ENCODE measurements at places on chromosomes 11 and 22. TPM values are rescaled to one million over a fixed set of nuclear protein-coding genes. Genes with fewer than 3 reads are reported as not detected.

Gene GRAP2
- 39.9 TPM for total RNA-seq

Gene KRTAP5-10
- not detected for total RNA-seq

Gene APOBEC3B
- 10.4 TPM for total RNA-seq

Gene GDPD5
- total RNA-seq, result 7.3 TPM

Gene CHRNA10
- total RNA-seq, result 1.3 TPM

Gene OR51A2
- total RNA-seq, result not detected

Gene OR6T1
- not detected for total RNA-seq

Gene TRPC6
- not detected for total RNA-seq

Gene MCM5
- 309 TPM for total RNA-seq

Gene CAPN5
- 0.99 TPM for total RNA-seq

Gene FOSL1
- 24.7 TPM for total RNA-seq

Gene SCN2B
- total RNA-seq, result not detected

Gene HDAC10
- total RNA-seq, result 42.8 TPM

Gene PLEKHA7
- 9.5 TPM for total RNA-seq

Gene HPX
- not detected for total RNA-seq

Gene BUD13
- total RNA-seq, result 32.1 TPM

Gene POLR2F
- total RNA-seq, result 139 TPM

Gene LMO2
- total RNA-seq, result not detected

Gene ANKK1
- 0.13 TPM for total RNA-seq

Gene HBG1
- total RNA-seq, result not detected

Gene SLC22A6
- total RNA-seq, result not detected

Gene C11orf87
- total RNA-seq, result not detected

Gene SYT8
- total RNA-seq, result not detected

Gene SNU13
- total RNA-seq, result 338 TPM

Gene PTS
- 31.2 TPM for total RNA-seq

Gene NXPE2
- not detected for total RNA-seq

Gene OR2AG2
- not detected for total RNA-seq

Gene C22orf31
- not detected for total RNA-seq

Gene HSPB2
- total RNA-seq, result not detected

Gene PHETA2
- 3.2 TPM for total RNA-seq

Gene PTPRCAP
- 151 TPM for total RNA-seq

Gene KRTAP5-7
- not detected for total RNA-seq

Gene RTN4R
- total RNA-seq, result 2.4 TPM

Gene FREY1
- total RNA-seq, result 1.2 TPM

Gene POU2AF3
- not detected for total RNA-seq

All from activated CD8-positive, alpha-beta memory T cell treated with anti-CD3 and anti-CD28 coated beads for 36 hours (primary cell).